Hepatocyte (in vitro differentiated cells): ENCODE measurements at places on chromosomes 12 and 14. TPM values are rescaled to one million over a fixed set of nuclear protein-coding genes. Genes with fewer than 3 reads are reported as not detected.

FAIM2 gene
- 1.4 and 5.0 TPM in 2 replicates for total RNA-seq

PIWIL1 gene
- not detected in 2 replicates for total RNA-seq

RPL10L gene
- not detected in 2 replicates for total RNA-seq

CRACR2A gene
- total RNA-seq: 0.80 and 1.1 TPM in 2 replicates

PRPH gene
- 0.70 and 1.1 TPM in 2 replicates for total RNA-seq
